Activated CD8-positive, alpha-beta memory T cell treated with anti-CD3 and anti-CD28 coated beads for 1 hour (primary cell): ENCODE measurements at places on chromosomes 7 and 10.

DNA sequence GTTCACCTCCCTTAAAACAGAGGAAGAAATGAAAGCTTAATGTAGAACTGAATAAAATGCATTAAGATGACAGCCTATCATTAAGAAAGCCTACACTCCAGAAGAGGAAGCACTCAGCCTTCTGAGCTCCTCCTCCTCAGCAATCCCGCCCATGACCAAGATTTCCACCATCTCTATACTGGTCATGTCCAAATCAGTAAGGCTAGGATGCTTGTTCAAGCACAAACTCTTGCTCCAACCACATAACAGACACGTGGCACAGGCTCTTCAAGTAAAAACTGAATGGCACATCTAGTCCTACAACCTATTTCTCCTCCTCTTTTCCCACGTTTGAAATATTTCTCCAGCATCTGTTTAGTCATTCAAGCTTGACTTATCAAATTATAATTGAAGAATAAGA lies 454.1 kb downstream of the PARD3 start:
- DNase-seq = no peak

DNA sequence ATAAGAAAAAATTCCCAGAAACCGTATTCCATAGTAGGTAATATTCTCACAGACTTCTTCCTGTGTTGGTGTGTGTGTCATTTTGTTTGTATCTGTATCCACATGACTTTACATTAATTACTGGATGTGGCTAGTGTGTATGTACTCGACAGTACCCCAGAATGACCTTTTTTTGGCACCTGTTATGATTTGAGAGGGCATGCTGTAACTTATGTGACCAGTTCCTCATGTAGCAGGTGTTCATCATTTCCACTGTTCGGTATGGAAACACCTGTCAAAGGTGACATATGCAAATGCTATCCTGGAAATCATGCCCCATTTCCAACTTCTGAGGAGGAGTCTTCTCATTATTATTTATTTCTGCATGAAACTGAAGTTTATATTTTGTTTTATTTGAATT lies 89.3 kb downstream of the ZMYND11 start:
- no peak for DNase-seq

- no peak for DNase-seq
Measured at GRCh38 chr10:127151541-127151940, 44.9 kb downstream of the INSYN2A start.

GRCh38 chr10:21959998-21960397 lies 43.5 kb downstream of the DNAJC1 start:
- DNase-seq = no peak

- DNase-seq = no peak
Measured at GRCh38 chr7:47516985-47517600, 64.8 kb downstream of the TNS3 start.

GRCh38 chr10:1774796-1775195 lies 37.5 kb upstream of the ADARB2 start:
- no peak for DNase-seq

DNA sequence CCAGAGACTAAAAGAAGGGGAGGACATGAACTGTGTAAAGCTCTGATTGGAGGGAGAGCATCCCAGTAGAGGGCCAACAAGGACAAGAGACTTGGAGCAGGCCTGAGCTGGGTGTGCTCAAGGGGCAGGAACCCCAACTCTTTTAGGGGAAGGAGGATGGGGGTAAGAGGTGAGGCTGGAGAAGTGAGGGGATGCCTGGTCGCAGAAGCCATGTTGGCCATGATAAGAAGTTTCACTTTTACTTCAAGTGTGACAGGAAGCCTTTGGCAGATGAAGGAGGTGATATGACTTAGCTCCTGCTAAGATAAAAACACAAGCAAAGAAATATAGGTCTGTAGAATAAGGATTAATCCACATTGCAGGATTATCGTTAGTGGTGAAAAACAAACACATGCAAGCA lies 208.3 kb downstream of the JAZF1 start:
- no peak for DNase-seq

GRCh38 chr10:30775779-30776591 lies 146.4 kb upstream of the LYZL2 start:
- no peak for DNase-seq

GRCh38 chr10:61779950-61780659 lies 117.4 kb downstream of the CABCOCO1 start:
- DNase-seq = no peak

DNA sequence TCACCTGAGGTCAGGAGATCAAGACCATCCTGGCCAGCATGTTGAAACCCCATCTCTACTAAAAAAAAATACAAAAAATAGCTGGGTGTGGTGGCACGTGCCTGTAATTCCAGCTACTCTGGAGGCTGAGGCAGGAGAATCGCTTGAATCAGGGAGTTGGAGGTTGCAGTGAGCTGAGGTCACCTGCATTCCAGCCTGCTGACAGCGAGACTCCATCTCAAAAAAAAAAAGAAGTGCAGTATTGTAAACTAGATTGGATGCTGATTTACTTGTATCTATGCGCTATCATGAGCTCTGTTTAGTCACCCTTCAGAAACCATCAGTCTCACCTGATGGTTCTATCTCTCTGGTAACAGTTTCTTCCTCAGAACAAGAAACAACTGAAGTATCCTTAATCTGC lies 13.8 kb downstream of the ZSCAN21 start:
- no peak for DNase-seq

GRCh38 chr10:33333260-33334101 lies 986 bp downstream of the NRP1 start:
- no peak for DNase-seq

DNA sequence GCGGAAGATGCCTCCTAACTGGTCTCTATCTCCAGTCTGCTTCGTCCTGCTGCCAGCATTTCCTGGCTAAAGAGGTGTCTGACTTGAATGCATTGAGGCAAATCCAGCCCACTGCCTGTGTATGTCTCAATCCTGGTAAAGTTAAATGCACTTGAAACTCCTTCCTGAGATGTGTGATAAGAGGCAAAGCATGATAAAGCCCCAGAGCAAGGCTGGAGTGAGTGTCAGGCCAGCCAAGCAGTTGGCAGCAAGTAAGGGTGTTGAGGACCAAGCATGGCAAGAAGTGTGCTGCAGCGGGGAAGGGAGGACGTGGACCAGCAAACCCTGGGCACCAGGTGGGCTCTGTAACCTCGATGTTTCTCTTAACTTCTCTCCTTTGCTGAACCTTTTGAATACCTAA lies 29.1 kb downstream of the LRRC18 start:
- no peak for DNase-seq

GRCh38 chr7:45366475-45366874 lies 207.7 kb upstream of the ADCY1 start:
- no peak for DNase-seq
